ENCODE measurements at places on chromosomes 6 and 20.

DNA sequence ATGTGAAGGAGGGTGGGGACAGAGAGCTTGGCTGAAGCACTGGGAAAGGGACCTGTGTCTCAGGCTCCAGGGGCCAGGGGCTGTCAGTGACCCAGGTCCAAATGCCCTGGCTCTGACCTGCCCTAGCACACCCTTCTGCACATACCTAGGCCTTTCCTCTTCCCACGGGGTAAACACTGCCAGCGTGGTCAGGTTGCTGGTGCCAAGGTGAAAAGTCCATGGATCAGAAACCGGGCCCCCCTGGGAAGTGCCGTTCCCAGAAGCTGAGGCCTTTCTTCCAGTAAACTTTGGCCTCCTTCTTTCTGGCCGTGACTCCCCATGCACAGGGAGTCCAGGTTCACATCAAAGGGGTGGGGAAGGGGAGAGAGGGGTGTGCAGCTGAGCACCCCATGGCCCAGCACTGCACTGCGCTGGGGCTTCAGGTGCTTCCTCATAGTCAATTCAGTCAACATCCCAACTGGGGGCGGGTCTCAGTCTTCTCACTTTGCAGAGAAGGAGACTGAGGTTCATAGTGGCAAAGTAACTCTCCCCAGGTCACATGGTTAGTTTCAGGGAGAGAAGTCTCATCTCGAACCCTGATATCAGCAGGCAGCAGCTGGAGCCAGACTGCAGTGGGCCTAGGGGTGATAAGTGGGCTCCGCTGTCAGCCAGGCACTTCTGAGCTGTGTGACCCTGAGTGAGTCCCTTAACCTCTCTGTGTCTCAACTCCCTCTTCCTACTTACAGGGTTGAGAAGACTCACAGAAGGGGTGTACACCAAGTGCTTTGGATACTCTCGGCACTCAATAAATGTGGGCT, 17.0 kb downstream of the PCK1 start:
- DNase-seq: no peak

DNA sequence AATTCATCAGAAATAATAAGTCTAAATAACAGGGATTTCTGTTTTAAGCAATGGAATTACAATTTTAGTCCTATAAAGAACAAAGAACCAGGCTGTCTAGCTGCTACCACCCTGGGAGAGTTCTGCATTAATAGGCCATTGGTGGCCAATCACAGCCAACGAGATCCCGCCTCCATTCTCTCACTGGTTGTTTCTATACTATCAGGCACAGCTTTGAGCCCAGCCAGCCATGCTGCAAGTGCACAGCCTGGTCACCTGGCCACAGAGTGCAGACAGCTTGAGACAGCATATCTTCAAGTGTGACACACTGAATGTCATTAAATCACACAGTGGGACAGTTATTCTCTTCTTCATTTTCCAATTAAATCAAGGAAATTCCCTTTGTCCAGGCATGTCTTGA, 16.1 kb upstream of the RAB22A start:
- no peak for DNase-seq

GRCh38 chr6:160387916-160388643, 39.9 kb downstream of the SLC22A3 start:
- no peak for DNase-seq

GRCh38 chr6:111161650-111162049, 74.3 kb downstream of the SLC16A10 start:
- no peak for DNase-seq

- no peak for DNase-seq
Observed at GRCh38 chr6:95099410-95099809, 477.9 kb upstream of the MANEA start.

GRCh38 chr6:121142093-121142492, 192.2 kb downstream of the TBC1D32 start:
- DNase-seq: no peak

DNA sequence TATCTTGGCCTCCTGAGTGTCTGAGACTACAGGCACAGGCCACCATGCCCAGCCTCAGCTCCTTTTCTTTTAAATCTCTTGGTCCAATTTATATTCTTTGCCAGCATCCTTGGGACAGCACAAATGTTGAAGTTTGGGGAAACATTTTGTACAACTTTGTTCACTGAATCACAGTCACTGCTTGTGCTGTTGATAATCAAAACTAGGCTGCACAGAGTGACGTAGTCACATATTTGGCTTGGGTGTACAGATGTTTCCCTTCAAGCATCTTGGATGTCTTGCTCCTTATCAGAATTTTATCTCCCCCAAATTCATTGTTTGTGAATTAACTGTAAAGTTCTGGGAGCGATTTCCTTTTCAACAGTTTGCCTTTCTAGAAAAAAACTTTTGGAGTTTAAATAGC, 17.9 kb downstream of the CARMIL1 start:
- DNase-seq: no peak

GRCh38 chr6:16903470-16903869, 142.2 kb upstream of the ATXN1 start:
- DNase-seq: no peak

DNA sequence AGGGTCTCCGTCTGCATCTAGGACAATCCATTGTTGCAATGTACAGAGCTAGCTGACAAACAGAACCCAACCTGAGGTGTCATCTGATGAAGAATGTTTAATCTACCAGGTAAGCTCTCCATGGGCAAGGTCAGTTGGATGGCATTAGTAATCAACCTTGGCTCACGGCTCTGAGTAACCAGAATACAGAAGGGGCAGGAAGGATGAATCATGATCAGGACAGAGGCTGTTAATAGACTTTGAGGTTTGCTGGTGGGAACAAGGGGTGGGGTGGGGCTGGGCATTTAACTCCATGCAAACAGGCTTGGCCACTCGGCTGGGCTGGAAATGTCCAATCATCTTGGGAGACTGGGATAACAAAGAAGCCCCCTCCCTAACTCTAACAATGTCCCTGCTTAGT, 77.1 kb upstream of the MRPS10 start:
- no peak for DNase-seq

DNA sequence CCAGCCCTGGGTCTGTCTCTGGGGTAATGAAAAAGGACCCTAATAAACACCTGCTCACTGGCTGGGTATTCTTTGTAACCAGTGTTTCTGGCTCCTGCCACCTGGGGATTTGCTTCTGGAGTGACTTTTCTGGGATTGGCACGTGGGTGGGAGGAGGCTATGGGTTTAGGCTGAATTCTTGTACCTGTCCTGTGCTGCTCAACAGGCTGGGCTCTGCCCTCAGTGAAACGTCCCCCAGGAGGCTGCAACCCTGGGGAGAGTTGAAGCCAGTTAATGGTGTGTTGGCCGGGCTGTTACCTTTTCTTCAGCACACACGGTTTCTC, 6.8 kb downstream of the NPBWR2 start:
- DNase-seq: no peak

- no peak for DNase-seq
Observed at GRCh38 chr20:62728781-62729300, 20.2 kb downstream of the NTSR1 start.

DNA sequence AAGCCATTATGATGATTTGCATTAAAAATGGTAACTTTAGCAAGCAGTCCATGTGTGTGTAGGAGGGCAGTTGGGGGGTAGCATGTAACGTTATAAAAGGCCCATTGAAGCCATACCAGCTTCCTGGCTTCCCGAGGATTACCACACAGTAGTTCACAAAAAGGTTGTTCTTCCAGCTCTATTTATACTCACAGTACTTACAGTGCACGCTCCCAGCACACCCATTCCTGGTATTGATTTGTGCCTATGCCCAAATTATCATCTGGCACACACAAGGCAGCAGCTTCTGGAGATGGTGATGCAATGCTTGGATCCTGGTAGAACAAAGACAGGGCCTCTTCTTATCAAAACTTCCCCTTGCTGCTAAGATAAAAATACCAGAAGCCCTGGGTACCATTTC, 436.8 kb downstream of the HAO1 start:
- no peak for DNase-seq

DNA sequence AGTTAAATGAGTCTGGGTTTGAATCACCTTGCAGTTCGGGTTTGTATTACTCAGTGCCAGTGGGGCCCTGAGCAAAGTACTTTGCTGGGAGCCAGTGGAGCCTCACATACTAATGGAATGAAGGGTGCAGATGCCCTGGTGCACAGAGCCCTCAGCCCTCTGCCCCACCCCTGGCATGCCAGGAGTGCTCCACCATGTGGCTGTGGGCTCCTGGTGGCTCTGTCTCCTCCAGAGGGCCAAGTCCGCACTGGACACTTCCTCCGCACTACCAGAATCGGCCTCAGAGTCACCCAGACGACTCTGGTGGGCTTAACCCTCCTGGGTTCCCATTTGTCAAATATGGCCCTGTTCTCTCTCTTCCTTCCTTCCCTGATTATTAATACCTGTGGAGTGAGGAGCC, 94.0 kb downstream of the STK35 start:
- DNase-seq: no peak

DNA sequence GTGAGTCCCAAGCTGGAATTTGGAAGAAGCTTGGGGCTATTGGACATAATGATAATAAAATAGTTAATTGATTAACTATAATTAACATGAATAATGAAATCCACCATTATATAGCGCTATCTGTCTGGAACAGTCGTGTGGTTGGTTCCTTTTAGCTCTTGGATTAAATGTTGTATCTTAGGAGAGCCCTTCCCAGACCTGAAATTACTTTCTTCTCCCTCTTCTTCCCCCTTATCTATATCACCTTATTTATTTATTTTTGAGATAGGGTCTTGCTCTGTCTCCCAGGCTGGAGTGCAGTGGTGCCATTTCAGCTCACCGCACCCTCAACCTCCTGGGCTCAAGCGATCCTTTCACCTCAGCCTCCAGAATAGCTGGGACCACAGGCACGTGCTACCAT, 64.6 kb downstream of the NCOA3 start:
- no peak for DNase-seq

DNA sequence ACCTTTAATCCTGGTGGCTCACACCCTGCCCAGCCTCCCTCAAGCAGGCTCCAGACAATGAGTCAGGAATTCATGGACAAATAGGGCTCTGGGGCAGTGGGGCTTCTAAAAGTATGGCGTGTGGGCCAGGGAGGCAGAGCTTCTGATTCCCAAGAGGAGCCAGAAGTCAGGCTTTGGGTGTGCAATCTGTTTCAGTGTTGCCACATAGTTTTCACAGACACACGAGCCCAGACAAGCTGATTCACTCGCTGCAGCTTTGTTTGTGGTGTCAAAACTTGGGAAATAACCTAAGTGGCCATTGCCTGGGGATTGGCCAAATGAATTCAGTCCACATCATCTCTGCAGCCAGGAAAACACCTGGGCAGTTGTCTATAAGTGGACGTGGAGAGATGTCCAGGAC, 9.2 kb downstream of the PEDS1 start:
- DNase-seq: no peak

GRCh38 chr6:141492521-141493284, 640.0 kb upstream of the GJE1 start:
- no peak for DNase-seq

DNA sequence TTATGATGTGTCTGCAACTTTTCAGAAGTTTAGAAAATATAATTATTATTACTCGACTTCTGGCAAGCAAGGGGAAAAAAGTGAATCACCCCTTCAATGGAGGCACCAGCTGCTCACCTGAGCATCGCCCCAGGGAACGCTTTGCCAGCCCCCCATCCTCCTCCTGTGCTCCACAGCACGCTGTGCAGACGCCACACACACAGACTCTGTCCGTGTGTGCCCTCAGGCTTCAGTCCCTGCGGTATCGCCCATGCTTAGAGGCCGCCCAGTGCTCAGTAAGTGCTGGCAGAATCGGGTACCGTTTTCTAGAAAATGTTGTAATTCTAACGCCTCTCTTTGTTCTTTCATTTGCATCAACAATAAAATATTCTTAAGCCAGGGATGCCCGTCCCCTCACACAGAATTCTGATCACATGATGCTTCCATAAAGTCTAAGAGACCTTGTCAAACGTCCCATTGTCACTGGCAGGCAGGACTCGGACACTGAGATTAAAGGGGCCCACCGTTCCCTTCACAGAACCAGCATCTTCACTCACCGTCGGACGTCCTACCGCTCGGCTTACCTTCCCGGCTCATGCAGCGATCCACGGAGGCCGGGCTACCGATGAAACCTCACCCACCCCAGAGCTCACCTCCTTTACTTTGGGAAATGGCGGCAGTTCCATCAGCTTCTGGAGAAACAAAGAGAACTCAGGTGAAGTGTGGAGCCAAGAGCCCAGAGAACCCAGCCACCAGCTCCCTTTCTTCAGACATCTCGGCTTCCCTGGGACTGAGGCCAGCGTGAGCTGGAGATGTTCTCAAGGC, 105.5 kb downstream of the DLL1 start:
- DNase-seq: no peak

DNA sequence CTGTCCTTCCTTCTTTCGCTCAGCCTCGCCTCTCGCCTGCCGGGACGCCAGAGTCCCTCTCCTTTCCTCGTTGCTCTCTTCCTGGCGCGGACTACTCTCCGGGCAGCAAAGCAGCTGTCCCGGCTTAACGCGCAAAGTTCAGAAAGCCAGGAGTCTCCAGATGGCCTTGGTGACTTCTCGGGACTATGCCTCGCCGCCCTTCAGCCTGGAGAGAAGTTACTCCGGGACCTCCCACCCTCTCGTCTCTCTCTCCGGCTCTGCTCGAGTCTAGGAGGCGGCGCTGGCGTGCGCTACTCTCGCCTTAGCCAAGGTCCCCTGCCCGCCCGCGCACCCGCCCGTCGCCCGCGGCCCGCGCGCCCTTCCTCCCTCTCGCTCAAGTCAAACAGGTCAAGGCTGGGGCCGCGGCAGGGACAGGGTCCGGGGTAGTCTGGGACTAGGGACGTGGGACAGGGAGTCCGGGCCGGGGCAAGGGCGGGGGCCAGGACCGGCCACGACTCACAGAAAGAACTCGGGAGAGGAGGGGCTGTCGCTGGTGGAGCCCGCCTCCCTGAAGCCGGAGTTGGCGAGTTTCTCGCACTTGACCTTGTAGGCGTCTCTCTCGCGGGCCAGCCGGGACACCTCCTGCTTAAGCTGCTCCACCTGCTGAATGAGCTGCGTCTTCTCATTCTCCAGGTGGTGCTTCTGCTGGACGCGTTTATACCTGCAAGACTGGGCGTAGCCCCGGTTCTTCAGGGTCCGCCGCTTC, 1.5 kb downstream of the MAFB start:
- no peak for DNase-seq

- no peak for DNase-seq
Observed at GRCh38 chr6:108650781-108651180, 90.1 kb downstream of the FOXO3 start.

DNA sequence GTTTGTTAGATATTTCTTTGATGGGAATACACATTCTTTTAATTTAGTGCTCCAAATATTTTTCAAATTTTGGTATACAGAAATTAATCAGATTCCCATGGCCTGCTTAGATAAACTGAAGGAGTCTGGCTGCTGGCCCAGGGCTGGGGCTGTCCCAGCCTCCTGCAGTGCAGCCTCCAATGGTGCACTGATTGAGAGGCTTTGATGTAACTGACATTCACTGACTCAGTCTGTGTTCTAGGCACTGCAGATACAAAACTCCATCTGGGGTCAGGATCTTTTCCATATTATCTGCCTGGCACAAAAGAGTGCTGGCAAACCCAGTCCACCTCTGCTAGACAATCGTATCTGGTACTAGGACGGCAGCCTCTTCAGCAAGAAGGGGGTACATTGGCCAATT, 64.8 kb downstream of the GRIK2 start:
- DNase-seq: no peak

GRCh38 chr20:17850684-17851026, 117.9 kb downstream of the SNX5 start:
- DNase-seq: no peak
